Fibroblast of the aortic adventitia (primary cell): ENCODE measurements at places on chromosomes 6 and 20. TPM values are rescaled to one million over a fixed set of nuclear protein-coding genes. Genes with fewer than 3 reads are reported as not detected.

MAP7 gene
- total RNA-seq, result 0.36 and 0.49 TPM in 2 replicates

ULBP2 gene
- 2.5 and 3.3 TPM in 2 replicates for total RNA-seq

SLC17A9 gene
- 0.41 and 2.0 TPM in 2 replicates for total RNA-seq

CYP39A1 gene
- total RNA-seq, result 0.63 and 4.7 TPM in 2 replicates

IRF4 gene
- 2.3 TPM in 1 of 2 replicates, not detected in the other for total RNA-seq

ABHD16B gene
- not detected in 2 replicates for total RNA-seq
